ENCODE measurements at places on chromosomes 1 and 21.

- no peak for DNase-seq
These were observed 3.1 kb downstream of the TNNT2 start for GRCh38 chr1:201374364-201374763.

DNA sequence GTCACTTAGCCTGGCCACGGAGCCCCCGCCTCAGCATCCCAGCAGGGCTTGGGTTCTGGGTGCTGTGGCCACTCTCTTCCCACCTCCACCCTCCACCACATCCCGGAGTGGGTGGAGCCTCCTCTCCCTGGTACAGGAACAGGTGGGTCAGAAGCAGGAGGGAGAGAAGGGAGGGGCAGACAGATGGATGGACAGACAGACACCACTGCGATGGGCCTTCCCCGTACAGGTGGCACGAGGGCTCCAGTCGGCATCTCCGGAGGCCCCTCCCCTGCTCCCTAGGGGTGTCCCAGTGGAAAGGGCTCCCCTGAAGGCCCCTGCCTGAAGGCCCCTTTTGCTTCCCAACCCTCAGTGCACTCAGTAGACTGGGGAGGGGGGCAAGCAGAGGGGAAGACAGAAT is 96.9 kb upstream of the TARDBP start:
- no peak for DNase-seq

DNA sequence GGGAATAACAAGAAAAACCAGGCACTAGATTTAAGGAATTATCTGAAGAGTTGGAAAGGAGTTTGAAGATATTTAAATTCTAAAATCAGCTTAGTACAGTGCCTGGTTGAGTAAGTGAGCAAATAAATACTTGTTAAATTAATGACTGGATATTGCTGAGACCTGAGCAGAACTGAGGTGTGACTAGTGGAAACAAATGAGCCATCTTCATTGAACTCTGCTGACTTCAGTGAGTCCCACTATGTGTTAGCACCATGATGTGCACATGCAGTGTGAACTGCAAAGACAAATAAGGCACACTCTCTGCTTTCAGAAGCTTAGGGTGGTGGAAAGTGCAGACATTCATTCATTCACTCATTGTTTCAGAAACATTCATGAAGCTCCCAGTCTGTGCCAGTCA is 48.7 kb downstream of the ELAPOR1 start:
- no peak for DNase-seq

DNA sequence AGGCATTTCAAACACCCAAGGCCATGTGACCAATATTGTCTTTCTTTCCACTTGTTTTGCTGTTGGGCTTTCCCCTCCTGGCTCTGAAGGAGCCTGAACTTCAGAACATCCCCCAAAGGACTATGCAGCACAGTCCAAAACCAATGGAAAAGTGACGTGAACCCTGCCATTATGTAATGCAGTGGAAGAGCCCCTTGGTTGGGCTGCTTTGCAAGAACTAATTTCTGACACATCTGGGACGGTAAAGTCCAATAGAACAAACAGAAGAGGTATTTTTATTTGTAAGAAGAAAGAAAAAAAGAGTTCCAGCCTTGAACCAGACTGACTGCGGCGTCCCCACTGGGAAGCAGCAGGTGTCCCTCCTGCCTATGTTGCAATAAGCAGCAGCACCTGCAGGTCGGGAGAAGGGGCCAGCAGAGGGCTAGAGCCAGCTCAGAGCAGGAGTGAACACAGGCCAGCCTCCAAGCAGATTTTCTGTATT is 116.7 kb downstream of the CDC7 start:
- no peak for DNase-seq

DNA sequence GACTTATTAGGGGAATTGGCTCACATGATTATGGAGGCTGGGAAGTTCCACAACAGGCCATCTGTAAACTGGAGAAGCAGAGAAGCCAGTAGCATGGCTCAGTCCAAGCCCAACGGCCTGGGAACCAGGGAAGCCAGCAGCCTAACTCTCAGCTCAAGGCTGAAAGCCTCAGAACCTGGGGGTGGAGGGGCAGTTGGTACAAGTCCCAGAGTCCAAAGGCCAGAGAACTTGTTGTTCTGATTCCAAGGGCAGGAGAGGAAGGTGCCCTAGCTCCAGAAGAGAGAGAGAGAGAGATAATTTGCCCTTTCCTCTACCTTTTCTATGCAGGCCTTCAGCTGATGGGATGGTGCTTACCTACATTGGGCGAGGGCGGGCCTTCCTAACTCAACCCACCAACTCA is 55.3 kb downstream of the MAN1C1 start:
- DNase-seq, result no peak
